PC-3 (cell line): ENCODE measurements at places on chromosomes 3 and 15. TPM values are rescaled to one million over a fixed set of nuclear protein-coding genes. Genes with fewer than 3 reads are reported as not detected.

DNA sequence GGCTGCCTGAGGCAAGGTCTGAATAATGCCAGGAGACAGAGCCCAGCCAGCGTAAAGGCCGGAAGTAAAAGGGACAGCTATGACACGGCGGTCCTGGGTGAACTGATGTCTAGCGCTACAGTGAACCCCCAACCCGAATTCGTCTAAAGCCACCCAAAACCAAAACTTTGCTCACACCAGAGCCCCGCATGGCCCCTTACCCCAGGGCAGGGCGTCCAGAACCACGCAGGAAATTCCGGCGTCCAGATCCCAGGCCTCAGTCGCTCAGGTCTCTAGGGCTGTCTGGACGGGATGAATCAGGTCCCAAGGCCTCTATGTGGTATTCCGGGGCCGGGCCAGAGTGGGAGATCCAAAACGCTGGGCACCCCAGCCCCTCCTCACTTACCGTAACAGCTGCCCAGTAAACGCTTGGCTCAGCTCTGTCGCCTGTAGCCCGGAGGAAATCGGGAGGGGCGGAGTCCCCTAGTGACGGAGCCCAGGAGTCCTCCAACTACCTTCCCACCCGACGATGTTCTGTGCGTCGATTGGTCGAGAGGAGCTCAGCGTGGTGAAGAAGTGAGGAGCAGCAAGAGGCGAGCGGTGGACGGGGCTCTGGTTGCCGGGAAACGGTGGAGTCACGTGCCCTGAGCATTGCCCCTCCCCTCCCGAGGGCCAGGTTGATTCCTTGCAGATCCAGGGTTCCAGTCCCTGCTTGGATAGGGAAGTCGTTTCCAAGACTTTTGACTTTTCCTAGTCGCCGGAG, at the start of gene CCDC32:
TSS of gene CCDC32 (minus strand) at position 452 of the 742 bp plus-strand sequence. CDS start 2,027 bp downstream, outside the sequence.
- 0 out of 2 replicates have a peak, but pooled peaks cover 3% of the 10 kb centered on the region for H3K36me3 ChIP-seq
- H3K4me1 ChIP-seq = peaks cover 14% of the 10 kb centered on the region; the same call in 1 of the 2 replicates
- no peaks in the 10 kb centered on the region for H3K27me3 ChIP-seq
- peak; percentile 99 for DNase-seq
- peak within 1 kb of the TSS; percentile 92 for H3K4me3 ChIP-seq

GRCh38 chr3:185760550-185760949, 64.3 kb downstream of the IGF2BP2 start:
- H3K4me3 ChIP-seq = no peak overlapping the region
- peaks cover 26% of the 10 kb centered on the region for H3K36me3 ChIP-seq
- peak overlapping the region; percentile 13; the same call in 1 of the 2 replicates for H3K27ac ChIP-seq
- H3K27me3 ChIP-seq = no peaks in the 10 kb centered on the region
- no peak for DNase-seq
- H3K4me1 ChIP-seq = peaks cover 49% of the 10 kb centered on the region

DNA sequence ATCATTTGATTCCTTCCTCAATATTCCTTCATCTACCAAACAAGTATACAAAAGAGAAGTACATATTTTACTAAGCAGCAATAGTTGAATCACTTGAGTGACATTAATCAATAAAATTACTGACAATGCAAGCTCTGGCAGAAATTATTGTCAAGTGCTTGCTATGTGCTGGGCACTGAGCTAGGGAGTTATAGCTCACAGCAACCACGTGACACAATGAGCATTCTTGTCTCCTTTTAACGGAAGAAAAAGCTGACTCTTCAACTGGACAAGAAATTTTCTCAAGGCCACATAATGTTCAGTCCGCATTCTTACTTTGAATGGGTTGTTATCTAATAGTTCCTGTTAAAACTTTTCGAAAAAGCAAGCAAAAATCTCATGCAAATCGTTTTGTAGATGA, 500.1 kb downstream of the PYDC2 start:
- no peaks in the 10 kb centered on the region for H3K36me3 ChIP-seq
- no peak overlapping the region for H3K27ac ChIP-seq
- DNase-seq = no peak
- no peaks in the 10 kb centered on the region for H3K27me3 ChIP-seq
- no peaks in the 10 kb centered on the region; the same call in 1 of the 2 replicates for H3K4me1 ChIP-seq

DNA sequence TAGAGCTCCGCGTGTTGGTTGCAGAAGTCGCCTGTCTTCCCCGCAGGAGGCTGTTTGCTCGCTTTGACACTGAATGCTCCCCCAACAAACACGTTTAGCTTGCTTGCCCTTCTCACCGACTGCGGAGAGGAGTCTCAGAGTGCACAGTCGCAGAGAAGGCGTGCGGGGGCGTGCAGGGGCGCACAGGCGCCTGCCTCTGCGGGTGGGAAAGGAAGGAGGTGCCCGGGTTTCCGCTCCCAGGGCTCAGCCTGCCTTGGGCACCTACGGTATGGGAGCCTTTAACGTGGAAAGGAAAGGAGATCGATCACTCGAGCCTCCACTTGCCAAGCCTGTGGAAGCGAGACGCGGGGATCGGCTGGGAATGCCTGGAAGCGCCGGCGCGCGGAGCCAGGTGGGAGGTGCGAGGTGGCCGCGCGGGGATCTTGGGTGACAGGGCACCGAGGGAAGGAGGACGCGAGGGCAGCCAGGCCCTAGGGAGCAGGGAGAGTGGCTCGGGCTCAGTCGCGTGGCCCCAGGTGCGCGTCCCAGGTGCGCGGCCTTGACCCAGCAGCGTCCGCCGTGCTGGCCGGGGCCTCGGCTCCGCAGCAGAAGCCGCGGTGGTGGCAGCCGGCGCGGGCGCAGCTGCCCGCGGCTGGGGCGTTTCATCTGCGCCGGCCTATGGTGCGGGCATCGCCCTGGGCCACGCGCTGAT, at the start of gene FAN1:
TSS of gene FAN1 (plus strand) at position 419 of the 691 bp plus-strand sequence. CDS start 749 bp downstream, outside the sequence.
- H3K36me3 ChIP-seq = no peaks in the 10 kb centered on the region
- DNase-seq = peak; percentile 93

Gene GCNT3
- 0.18 TPM in 1 of 2 replicates, not detected in the other for total RNA-seq

Gene DPH6
- total RNA-seq = 6.9 and 8.1 TPM in 2 replicates

Gene STRIT1
- not detected in 2 replicates for total RNA-seq

GRCh38 chr3:184338511-184338945, 1.1 kb downstream of the FAM131A start:
- H3K4me3 ChIP-seq = no peak overlapping the region
- peaks cover 11% of the 10 kb centered on the region; the same call in 1 of the 2 replicates for H3K36me3 ChIP-seq
- no peaks in the 10 kb centered on the region for H3K27me3 ChIP-seq
- peaks cover 36% of the 10 kb centered on the region for H3K4me1 ChIP-seq
- H3K27ac ChIP-seq = no peak overlapping the region

DNA sequence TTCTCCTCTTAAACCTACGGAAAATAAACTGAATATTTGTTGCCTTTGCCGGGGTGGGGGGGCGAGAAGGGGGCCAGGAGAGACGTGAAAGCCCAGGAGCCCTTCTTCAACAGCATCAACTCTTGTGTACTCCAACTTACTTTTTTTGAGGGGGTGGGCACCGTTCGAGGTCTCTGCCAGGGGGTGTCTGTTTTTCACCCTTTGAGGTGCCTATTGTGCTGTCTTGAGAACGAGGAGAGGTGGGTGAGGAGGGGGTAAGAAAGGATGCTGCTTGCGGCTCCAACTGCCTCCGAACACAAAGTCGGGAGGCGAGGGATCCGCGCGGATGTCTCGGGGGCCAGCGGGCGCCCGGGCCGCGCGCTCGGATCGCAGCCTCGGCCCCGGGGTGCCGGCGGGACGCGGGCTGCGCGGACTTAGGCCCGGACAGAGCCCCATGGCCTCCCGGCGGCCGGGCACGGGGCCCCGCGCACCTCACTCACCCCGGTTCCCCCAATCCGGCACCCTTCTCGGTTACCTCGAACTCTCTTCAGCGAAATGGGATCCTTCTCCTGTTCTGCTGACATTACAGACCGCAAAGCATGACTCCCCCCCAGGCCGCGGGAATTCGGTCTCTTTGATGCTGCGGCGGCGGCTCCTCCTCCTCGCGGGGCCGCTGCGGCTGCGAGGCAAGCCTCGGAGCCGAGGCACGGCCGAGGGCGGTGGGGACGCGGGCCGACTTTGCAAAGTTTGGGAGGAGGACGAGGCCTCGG, 650 bp downstream of the PYGO1 start:
- peaks cover 37% of the 10 kb centered on the region for H3K27me3 ChIP-seq
- no peaks in the 10 kb centered on the region for H3K36me3 ChIP-seq
- peak overlapping the region; percentile 70 for H3K4me3 ChIP-seq
- no peak overlapping the region for H3K27ac ChIP-seq

- no peak overlapping the region for H3K27ac ChIP-seq
- no peaks in the 10 kb centered on the region for H3K4me1 ChIP-seq
- H3K36me3 ChIP-seq = no peaks in the 10 kb centered on the region
- no peak for DNase-seq
- no peaks in the 10 kb centered on the region for H3K27me3 ChIP-seq
Measured at GRCh38 chr3:163914567-163914966, 1163.7 kb downstream of the SI start.

GRCh38 chr3:56782215-56782614, 19.5 kb downstream of the ARHGEF3 start:
- H3K36me3 ChIP-seq = no peaks in the 10 kb centered on the region
- peaks cover 23% of the 10 kb centered on the region for H3K4me1 ChIP-seq
- no peaks in the 10 kb centered on the region for H3K27me3 ChIP-seq
- H3K4me3 ChIP-seq = no peak overlapping the region

DNA sequence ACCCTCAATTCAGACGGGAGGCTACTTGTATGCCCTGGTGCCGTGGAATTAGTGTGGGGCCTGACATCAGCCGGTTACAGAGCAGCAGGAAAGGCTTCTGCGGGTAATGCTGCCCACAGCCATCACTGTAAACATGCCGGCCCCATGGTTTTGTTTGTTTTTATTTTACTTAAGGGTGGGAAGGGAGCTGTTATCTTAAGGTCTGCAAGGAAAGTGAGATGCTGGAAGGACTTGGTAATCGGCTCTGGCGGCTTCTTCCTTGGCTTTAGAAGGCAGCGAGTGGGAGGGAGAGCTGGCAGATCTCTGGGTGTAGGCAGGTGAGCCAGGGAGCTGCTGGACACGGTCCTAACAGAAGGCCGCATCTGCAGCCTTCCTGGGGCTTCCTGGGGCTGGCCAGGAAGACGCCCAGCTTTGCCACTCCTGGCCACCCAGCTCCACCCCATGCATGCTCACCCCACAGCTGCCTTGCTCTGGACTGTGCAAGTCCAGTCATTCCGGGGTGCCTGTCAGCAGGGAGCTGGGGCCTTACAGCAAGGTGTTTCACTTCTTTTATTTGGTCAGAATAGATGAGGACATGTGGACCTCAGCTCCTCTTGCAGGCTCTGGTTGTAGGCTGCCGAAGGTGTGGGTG, 54.1 kb upstream of the FURIN start:
- H3K27ac ChIP-seq = no peak overlapping the region
- H3K4me3 ChIP-seq = no peak overlapping the region
- 0 out of 2 replicates have a peak, but pooled peaks cover 6% of the 10 kb centered on the region for H3K36me3 ChIP-seq
- H3K27me3 ChIP-seq = no peaks in the 10 kb centered on the region
- DNase-seq = no peak
- H3K4me1 ChIP-seq = no peaks in the 10 kb centered on the region

Gene ITPKA
- total RNA-seq = 7.8 and 16.8 TPM in 2 replicates

DNA sequence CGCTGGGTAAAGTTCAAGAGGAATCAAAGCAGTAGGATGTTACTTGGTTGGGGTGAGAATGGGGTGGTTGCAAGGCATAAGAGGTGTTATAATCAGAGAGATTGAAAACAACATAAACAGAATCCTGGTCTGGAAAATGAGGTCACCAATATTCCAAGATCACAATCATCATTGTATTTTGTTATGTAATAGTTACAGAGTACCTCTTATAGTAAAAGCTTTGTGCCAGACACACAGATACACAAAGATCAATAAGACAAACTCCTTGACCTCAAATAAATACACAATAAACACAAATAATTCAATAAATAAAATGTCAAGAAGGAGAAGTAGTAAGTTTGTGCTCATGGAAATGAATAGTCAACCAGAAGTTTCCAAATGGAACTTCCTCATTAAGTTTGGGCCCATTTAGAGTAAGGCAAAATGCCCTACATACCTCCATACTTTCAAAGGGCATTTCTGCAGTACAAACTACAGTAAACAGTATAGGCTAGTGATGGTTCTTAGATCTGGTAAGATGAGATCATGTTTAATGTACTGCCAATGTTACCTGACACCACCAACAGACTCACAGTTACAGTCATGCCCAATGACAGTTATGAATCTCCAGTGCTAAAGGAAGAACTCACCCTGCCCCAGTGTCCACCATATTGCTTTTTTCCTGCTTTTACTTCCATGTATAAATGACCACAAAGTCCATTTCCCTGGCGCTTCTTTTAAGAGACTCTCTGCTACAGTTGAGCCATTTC, 93.4 kb downstream of the KCNMB2 start:
- H3K4me3 ChIP-seq = no peak overlapping the region
- H3K4me1 ChIP-seq = no peaks in the 10 kb centered on the region
- no peak for DNase-seq
- H3K27ac ChIP-seq = no peak overlapping the region
- no peaks in the 10 kb centered on the region for H3K36me3 ChIP-seq

Gene EDEM1
- total RNA-seq = 39.4 and 49.6 TPM in 2 replicates

Gene PDCD6IP
- total RNA-seq = 185 and 266 TPM in 2 replicates

Gene TGM5
- not detected in 2 replicates for total RNA-seq

Gene LRRC31
- total RNA-seq = 0.04 TPM in 1 of 2 replicates, not detected in the other

Gene ALS2CL
- total RNA-seq = 30.1 and 36.3 TPM in 2 replicates

GRCh38 chr3:135272026-135272669, 477.1 kb downstream of the EPHB1 start:
- no peaks in the 10 kb centered on the region for H3K4me1 ChIP-seq
- H3K4me3 ChIP-seq = no peak overlapping the region
- no peak for DNase-seq
- no peaks in the 10 kb centered on the region for H3K27me3 ChIP-seq
- H3K27ac ChIP-seq = no peak overlapping the region
- H3K36me3 ChIP-seq = no peaks in the 10 kb centered on the region

Gene SLC24A5
- total RNA-seq = not detected in 2 replicates

- no peaks in the 10 kb centered on the region for H3K36me3 ChIP-seq
- DNase-seq = peak; percentile 53
Measured at GRCh38 chr15:90343302-90343790, 8.7 kb upstream of the ZNF774 start.

Gene USP19
- total RNA-seq = 84.4 and 86.7 TPM in 2 replicates

DNA sequence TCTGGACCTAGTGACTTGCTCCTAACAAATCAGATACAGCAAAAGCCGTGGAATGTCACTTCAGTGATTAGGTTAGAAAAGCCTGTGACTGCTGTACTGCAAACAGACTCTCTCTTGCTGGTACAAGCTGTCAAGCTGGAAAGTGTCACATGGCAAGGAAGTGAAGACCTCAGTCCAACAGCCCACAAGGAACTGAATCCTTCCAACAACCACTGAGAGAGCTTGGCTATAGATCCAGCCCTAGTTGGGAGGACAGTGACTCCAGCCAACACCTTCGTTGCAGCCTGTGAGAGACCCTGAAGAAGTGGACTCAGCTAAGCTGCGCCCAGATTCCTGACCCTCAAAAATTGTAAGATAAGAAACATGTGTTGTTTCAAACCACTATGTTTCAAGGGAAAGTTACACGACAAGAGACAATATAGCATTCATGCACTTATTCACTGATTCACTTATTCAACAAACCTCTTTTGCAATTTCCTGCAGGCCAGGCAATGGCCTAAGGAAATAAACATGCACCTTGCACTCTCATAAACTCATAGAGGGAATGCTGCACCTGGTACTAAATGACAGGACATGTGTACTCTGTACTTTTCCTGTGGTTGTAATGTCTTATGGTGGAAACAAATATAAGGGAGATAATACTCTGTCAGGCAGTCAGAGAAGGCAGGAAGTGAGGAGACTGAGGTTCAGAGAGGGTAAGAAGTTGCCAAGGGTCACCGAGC, 142.9 kb downstream of the CADPS start:
- H3K27me3 ChIP-seq = no peaks in the 10 kb centered on the region
- DNase-seq = no peak
- no peaks in the 10 kb centered on the region for H3K36me3 ChIP-seq

Gene HDC
- total RNA-seq = not detected in 2 replicates

Gene ZNF501
- total RNA-seq = not detected in 2 replicates
